Activated CD4-positive, alpha-beta T cell treated with anti-CD3 and anti-CD28 coated beads, Interleukin-2, amount 10 ng/mL, durations not matched to agents 7 days and 5 days (primary cell): ENCODE measurements at places on chromosomes 12 and 14. TPM values are rescaled to one million over a fixed set of nuclear protein-coding genes. Genes with fewer than 3 reads are reported as not detected.

- H3K4me3 ChIP-seq: no peak overlapping the region
- peaks cover 17% of the 10 kb centered on the region for H3K4me1 ChIP-seq
- DNase-seq: peak; percentile 14
- H3K36me3 ChIP-seq: no peaks in the 10 kb centered on the region
- H3K27me3 ChIP-seq: no peaks in the 10 kb centered on the region
Observed at GRCh38 chr14:68468437-68469207, 324.2 kb downstream of the ZFP36L1 start.

- no peaks in the 10 kb centered on the region for H3K36me3 ChIP-seq
- H3K27me3 ChIP-seq: no peaks in the 10 kb centered on the region
- H3K4me3 ChIP-seq: no peak overlapping the region
- H3K4me1 ChIP-seq: no peaks in the 10 kb centered on the region
Observed at GRCh38 chr12:42525444-42525843, 64.1 kb downstream of the PRICKLE1 start.

- no peaks in the 10 kb centered on the region for H3K27me3 ChIP-seq
- DNase-seq: no peak
- no peak overlapping the region for H3K4me3 ChIP-seq
- H3K27ac ChIP-seq: no peak overlapping the region
- peaks cover 60% of the 10 kb centered on the region for H3K4me1 ChIP-seq
Observed at GRCh38 chr14:91346838-91347173, 70.8 kb downstream of the CCDC88C start.

Gene SERPINA9
- total RNA-seq: not detected

DNA sequence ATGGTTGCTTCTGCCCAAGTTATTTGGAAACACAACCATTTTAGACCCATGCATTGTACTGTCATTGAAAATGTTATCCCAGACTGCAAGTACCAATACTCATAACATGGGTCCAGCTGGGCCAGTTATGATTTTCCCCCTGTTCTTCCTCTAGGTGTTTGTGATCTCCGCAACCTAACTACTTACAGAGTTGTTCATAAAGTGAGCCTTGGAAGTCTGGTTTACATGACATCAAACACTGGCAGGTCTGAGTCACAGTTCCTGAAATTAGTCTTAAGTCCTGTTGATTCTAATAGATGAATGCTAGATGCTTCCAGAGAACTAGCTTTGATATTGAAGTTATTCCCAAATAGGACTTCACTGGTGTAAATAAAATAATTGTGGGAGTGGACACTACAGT lies 487.0 kb downstream of the MED13L start:
- no peaks in the 10 kb centered on the region for H3K36me3 ChIP-seq
- H3K27me3 ChIP-seq: no peaks in the 10 kb centered on the region
- H3K27ac ChIP-seq: no peak overlapping the region
- DNase-seq: no peak
- H3K4me1 ChIP-seq: no peaks in the 10 kb centered on the region

Gene SLC6A15
- not detected for total RNA-seq

GRCh38 chr14:91599994-91600393 lies 89.9 kb upstream of the PPP4R3A start:
- no peak overlapping the region for H3K4me3 ChIP-seq
- H3K4me1 ChIP-seq: no peaks in the 10 kb centered on the region
- peaks cover 2% of the 10 kb centered on the region for H3K36me3 ChIP-seq
- no peak overlapping the region for H3K27ac ChIP-seq

GRCh38 chr14:50311972-50312733 lies at the start of the genes DMAC2L and L2HGDH:
TSS of gene DMAC2L (plus strand) at chr14:50312324. CDS start at chr14:50321488, 9,164 bp downstream.
TSS of gene L2HGDH (minus strand) at chr14:50312229. CDS start at chr14:50312150, 79 bp downstream.
- peak within 1 kb of the TSS; percentile 81 for H3K4me3 ChIP-seq
- peaks cover 45% of the 10 kb centered on the region for H3K4me1 ChIP-seq
- DNase-seq: peak; percentile 92
- no peaks in the 10 kb centered on the region for H3K27me3 ChIP-seq

Gene LMBR1L
- total RNA-seq: 62.3 TPM

Gene CLEC4C
- not detected for total RNA-seq

Gene SLC4A8
- total RNA-seq: 2.9 TPM

Gene GUCY2C
- not detected for total RNA-seq

Gene VIPAS39
- 19.0 TPM for total RNA-seq

- no peaks in the 10 kb centered on the region for H3K36me3 ChIP-seq
- H3K4me3 ChIP-seq: no peak overlapping the region
- DNase-seq: no peak
- H3K4me1 ChIP-seq: no peaks in the 10 kb centered on the region
- no peak overlapping the region for H3K27ac ChIP-seq
Observed at GRCh38 chr14:88482524-88482923, 72.3 kb downstream of the PTPN21 start.

- no peak overlapping the region for H3K4me3 ChIP-seq
- H3K36me3 ChIP-seq: no peaks in the 10 kb centered on the region
- no peak for DNase-seq
- H3K4me1 ChIP-seq: no peaks in the 10 kb centered on the region
- H3K27ac ChIP-seq: no peak overlapping the region
Observed at GRCh38 chr12:3171195-3171591, 94.0 kb downstream of the TSPAN9 start.

DNA sequence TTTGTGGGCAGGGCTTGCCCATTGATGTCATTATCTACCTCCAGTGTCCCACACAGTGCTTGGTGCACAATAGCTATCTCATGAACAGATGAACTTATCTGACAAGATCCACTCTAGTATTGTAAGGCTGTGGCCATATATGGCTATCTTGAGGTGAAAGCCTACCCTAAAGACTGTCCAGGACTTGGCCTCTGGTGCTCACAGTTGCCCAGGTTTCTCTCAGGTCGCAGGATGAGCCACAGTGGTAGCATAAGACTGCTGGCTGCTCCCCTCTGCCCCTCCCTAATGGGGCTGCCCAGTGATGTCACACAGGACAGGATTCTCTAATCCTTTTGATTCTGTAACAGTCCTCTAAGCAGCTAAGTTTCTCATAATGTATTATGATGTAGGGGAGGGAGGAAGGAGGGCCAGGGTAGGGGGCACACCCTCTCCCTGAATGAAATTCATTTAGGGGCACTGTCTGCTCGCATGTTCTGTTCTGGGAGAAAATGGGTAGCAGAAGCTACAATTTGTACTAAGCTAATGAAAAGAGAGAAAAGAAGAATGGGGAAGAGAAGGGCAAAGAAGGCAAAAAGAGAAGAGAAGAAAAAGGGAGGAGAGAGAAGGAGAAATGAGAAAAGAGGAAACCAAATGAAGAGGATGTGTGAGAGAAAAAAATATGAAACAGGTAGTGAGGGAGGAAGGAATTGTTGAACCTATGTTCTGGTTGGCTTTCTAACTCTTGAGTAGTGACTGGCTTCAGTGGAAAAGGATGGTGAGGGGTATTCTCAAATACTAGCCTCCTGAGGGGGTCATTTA lies 3.4 kb upstream of the PPM1A start:
- peaks cover 3% of the 10 kb centered on the region for H3K36me3 ChIP-seq
- no peak overlapping the region for H3K4me3 ChIP-seq
- DNase-seq: no peak
- H3K27ac ChIP-seq: no peak overlapping the region

Gene SLC48A1
- total RNA-seq: 9.1 TPM

- no peaks in the 10 kb centered on the region for H3K36me3 ChIP-seq
- peaks cover 22% of the 10 kb centered on the region for H3K27me3 ChIP-seq
- no peak overlapping the region for H3K27ac ChIP-seq
- DNase-seq: no peak
- no peaks in the 10 kb centered on the region for H3K4me1 ChIP-seq
Observed at GRCh38 chr14:77973246-77973645, 173.3 kb downstream of the ADCK1 start.

Gene RCOR1
- total RNA-seq: 21.7 TPM

DNA sequence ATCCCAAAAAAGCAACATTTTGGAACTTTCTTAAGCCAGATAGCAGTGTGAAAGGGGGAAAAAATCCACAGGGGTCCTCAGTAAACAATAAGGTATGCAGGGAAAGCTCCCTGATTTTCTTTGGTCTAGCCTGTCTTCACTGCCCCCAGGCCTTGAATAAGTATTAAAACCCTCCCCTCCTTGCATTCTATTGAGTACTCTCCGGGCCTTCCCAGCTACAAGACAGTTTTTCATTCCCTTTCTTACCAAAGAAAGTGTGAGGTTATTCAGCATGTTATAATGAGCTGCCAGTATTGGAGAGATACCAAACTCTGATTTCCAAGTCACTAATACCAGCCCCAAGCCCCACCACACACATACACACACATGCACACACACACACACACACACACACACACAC lies 59.8 kb upstream of the KIF21A start:
- H3K36me3 ChIP-seq: no peaks in the 10 kb centered on the region
- H3K4me1 ChIP-seq: no peaks in the 10 kb centered on the region
- no peak overlapping the region for H3K4me3 ChIP-seq
- DNase-seq: no peak

Gene REM2
- total RNA-seq: 0.69 TPM

Gene TMEM106C
- 181 TPM for total RNA-seq

GRCh38 chr14:81313775-81314429 lies 86.2 kb downstream of the STON2 start:
- no peak overlapping the region for H3K4me3 ChIP-seq
- DNase-seq: no peak
- H3K27ac ChIP-seq: no peak overlapping the region
- no peaks in the 10 kb centered on the region for H3K36me3 ChIP-seq

DNA sequence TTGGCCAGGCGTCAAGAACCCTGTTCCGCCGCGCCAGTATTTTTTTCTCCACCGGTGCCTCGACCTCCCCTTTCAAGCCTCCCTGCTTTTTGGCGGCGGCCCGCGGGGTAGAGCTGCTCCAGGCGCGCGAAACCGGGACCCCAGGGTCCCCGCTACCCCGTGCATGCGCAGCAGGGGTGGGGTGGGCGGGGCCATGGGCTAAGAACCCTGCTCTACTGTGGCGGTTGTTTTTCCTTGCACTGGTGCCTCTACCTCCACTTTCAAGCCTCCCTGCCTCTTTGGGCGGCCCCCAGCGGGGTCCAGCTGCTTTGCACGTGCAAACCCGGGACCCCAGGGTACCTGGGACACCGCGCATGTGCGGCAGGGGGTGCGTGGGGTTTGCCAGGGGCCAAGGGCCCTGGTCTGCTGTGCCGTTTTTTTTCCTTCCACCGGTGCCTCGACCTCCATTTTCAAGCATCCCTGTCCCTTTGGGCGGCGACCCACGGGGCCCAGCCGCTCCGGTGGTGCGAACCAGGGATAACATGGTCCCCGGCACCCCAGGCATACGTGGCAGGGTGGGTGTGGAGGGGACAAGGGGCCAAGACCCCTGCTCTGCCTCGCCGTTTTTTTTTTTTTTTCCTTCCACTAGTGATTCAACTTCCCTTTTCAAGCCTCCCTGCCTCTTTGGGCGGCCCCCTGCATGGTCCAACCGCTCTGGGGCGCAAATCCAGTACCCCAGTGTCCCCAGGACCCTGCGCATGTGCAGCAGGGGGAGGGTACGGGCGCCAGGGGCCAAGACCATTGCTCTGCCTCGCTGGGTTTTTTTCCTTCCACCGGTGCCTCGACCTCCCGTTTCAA lies 326.8 kb downstream of the ALG10 start:
- no peaks in the 10 kb centered on the region for H3K27me3 ChIP-seq
- no peak overlapping the region for H3K4me3 ChIP-seq
- no peak overlapping the region for H3K27ac ChIP-seq
- H3K36me3 ChIP-seq: no peaks in the 10 kb centered on the region
- H3K4me1 ChIP-seq: no peaks in the 10 kb centered on the region

Gene P2RX2
- total RNA-seq: not detected

GRCh38 chr12:123840765-123841425 lies 78.8 kb downstream of the DNAH10 start:
- H3K4me3 ChIP-seq: no peak overlapping the region
- no peak for DNase-seq
- H3K27ac ChIP-seq: no peak overlapping the region
- H3K4me1 ChIP-seq: no peaks in the 10 kb centered on the region
- H3K36me3 ChIP-seq: no peaks in the 10 kb centered on the region

DNA sequence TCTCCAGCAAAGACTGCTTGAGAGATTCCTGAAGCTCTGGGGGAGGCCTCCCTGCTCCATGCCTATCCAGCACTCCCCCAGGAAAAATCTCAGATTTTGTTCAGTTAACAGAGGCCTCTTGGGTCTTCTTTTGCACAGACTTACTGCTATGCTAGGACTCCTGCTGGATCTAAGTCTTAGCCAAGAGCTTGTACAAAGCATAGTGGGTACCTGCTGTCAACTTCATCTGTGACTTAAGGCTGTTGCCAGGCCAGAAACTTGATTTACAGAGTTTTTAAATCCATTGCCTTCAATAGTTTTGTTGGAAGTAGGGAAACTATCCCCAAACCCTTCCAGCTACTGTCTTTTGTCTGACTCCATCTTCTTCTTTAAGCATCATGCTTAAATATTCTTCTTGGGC lies 140.5 kb downstream of the SMOC1 start:
- no peak overlapping the region for H3K4me3 ChIP-seq
- peaks cover 19% of the 10 kb centered on the region for H3K4me1 ChIP-seq
- H3K27ac ChIP-seq: no peak overlapping the region

GRCh38 chr12:79451978-79452377 lies 238.8 kb downstream of the PAWR start:
- no peaks in the 10 kb centered on the region for H3K4me1 ChIP-seq
- DNase-seq: no peak
- H3K27ac ChIP-seq: no peak overlapping the region

Gene GALNT8
- total RNA-seq: 0.85 TPM

DNA sequence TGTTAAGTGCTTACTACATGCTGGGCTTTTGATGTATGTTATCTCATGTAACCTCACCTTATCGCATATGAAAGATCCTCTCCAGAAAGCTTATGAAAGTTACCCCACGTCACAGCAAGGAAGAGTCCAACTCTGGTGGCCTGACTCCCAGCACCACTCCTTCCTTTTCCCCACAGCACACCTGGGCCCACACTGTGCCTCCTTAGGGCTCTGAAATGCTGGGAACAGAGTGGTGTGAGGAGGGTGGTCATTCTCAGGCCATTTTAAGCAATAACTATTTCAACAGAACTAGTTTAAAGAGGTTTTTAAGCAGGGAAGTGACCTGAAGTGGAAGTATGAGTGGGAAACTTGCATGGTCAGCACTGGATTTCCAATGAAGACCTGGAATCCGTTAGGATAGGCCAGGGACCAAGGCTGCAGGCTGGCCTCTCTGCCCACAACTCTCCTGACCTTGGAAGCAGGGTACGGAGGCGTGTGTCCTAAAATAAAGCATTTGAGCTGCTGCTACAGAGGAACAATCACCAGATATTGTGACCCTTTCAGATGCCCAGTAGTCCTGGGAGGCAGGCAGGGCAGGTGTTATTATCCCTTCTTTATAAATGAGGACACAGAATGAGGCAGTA lies 67.2 kb upstream of the TMEM263 start:
- H3K27me3 ChIP-seq: no peaks in the 10 kb centered on the region
- no peak overlapping the region for H3K27ac ChIP-seq
- H3K4me3 ChIP-seq: no peak overlapping the region

Gene SMAGP
- total RNA-seq: 1.7 TPM

Gene BCAT1
- 7.3 TPM for total RNA-seq

Gene PRH2
- total RNA-seq: not detected

- no peaks in the 10 kb centered on the region for H3K36me3 ChIP-seq
Observed at GRCh38 chr12:115830070-115830469, 447.4 kb downstream of the MED13L start.

- peaks cover 3% of the 10 kb centered on the region for H3K4me1 ChIP-seq
- DNase-seq: peak; percentile 51
- no peak overlapping the region for H3K4me3 ChIP-seq
- no peaks in the 10 kb centered on the region for H3K36me3 ChIP-seq
Observed at GRCh38 chr14:23539248-23540140, 12.1 kb downstream of the ZFHX2 start.

GRCh38 chr14:31429791-31430190 lies 9.4 kb upstream of the HEATR5A start:
- H3K4me3 ChIP-seq: no peak overlapping the region
- no peak overlapping the region for H3K27ac ChIP-seq
- peaks cover 6% of the 10 kb centered on the region for H3K36me3 ChIP-seq
- H3K27me3 ChIP-seq: no peaks in the 10 kb centered on the region

- H3K36me3 ChIP-seq: peaks cover 2% of the 10 kb centered on the region
- H3K4me3 ChIP-seq: no peak overlapping the region
- H3K27me3 ChIP-seq: no peaks in the 10 kb centered on the region
- peaks cover 2% of the 10 kb centered on the region for H3K4me1 ChIP-seq
- DNase-seq: no peak
- no peak overlapping the region for H3K27ac ChIP-seq
Observed at GRCh38 chr14:68325267-68325807, 467.5 kb downstream of the ZFP36L1 start.
